ENCODE measurements at places on chromosomes 1 and 21.

- DNase-seq, result no peak
Measured at GRCh38 chr1:187942986-187943385, 1114.2 kb downstream of the PLA2G4A start.

- no peak for DNase-seq
Measured at GRCh38 chr1:156482276-156482675, 18.3 kb downstream of the MEF2D start.

DNA sequence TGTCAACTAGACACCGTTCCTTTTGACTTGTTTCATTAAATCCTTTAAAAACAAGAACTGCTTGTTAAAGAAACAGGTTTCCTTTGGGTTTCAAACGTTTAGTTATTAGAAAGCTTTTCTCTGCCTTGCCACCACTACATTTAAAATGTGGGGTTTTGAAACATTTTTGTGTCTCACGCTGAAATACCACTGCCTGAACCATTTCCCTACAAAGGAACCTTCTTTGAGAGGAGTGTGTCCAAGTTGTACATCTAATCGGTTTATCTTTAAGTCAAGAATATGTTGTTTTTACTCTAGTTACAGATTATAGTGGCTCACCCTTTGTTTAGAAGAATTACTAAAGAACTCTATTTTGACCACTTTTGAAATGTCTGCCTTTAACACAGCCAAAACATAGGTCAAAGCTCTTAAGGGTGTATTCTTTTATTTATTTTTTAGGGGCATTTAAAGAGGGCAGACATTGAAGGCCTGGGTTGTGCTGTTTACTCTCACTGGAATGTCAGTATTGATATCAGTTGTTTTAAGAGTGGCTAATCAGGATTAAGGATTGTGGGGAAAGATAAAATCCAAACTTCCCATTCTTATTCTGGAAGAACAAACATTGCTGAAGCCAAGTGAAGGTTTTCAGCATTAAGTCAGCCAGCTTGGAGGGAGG, 143.4 kb downstream of the GALNT2 start:
- DNase-seq, result no peak

DNA sequence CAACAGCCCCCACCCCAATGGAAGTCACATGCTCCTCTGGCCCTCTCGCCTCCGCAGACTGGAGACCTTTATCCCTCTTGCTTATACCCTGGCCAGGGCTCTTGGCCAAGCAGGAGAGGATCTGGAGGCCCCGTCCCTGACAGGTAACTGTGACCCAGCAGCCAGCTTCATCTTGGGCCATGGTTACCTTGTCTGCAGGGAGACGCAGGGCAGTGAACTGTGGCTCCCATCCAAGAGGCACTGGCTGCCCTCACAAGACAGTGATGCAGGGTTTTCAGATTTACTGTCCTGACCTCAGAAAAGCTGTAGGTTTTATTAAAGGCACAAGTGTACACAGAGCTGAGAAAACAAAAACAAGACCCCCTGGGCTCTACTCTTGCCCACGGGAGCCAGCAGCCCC, 96.7 kb upstream of the KLHDC7A start:
- DNase-seq, result no peak

DNA sequence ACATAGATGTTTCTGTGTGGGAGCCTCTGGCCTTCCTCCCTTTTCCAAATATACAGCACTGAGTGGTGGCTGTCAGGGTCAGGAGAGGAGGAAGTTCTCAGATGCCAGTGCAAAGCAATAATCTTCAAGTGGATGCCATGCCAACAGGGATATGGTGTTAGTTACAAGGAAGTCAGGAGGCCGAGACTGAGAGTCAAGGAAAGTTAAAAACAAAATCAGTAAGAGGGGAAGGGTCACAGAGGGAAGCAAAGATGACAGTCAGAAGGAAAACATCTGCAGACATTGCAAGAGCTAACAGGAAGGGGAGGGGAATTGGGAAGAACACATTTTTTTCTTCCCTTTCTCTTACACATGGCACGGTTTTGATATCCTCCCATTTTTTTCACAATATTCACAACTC, 691.4 kb downstream of the ADGRL2 start:
- DNase-seq, result no peak

Measured in SK-N-SH (cell line).